Activated naive CD4-positive, alpha-beta T cell treated with anti-CD3 and anti-CD28 coated beads, Interleukin-2, amount 50 U/mL, for 72 hours (primary cell): ENCODE measurements at places on chromosomes 16 and 17. TPM values are rescaled to one million over a fixed set of nuclear protein-coding genes. Genes with fewer than 3 reads are reported as not detected.

Gene NPIPA7
- 3.9 TPM for total RNA-seq

Gene CCDC154
- 2.6 TPM for total RNA-seq

Gene BCO1
- total RNA-seq, result not detected

DNA sequence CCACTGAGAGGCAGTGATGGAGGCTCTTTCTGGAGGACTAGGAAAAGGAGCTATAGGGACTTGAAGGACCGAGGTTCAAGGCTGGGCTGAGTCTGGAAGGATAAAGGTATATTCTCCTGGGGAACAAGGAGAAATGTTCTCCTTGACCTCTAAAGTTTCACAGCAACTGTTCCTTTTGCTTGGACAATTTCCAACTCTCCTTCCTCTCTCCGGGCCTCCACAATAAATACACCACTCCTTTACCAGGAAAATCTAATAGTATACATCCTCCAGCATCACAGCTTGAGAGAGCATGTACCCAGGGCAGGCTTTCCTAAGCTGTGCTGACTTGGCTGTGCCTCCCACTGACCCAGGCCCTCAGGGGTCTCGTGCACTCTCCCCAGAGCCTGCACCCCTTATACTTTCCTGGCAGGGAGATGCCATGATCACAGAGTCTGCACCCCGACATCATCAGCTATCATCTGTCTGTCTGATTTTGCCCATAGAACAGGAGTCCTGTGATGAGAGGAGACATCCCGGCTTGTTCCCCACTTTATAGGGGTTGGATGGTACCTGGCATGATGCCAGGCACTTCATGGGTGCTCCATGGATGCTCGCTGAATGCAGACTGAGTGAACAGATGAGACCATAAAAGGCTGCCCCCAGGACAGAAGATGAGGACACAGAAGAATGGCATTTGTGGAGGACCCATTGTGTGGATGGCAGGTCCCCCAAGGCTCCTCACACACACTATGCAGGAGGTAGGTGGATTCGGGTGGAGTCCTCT, 582.6 kb upstream of the CDH5 start:
- no peak for DNase-seq

DNA sequence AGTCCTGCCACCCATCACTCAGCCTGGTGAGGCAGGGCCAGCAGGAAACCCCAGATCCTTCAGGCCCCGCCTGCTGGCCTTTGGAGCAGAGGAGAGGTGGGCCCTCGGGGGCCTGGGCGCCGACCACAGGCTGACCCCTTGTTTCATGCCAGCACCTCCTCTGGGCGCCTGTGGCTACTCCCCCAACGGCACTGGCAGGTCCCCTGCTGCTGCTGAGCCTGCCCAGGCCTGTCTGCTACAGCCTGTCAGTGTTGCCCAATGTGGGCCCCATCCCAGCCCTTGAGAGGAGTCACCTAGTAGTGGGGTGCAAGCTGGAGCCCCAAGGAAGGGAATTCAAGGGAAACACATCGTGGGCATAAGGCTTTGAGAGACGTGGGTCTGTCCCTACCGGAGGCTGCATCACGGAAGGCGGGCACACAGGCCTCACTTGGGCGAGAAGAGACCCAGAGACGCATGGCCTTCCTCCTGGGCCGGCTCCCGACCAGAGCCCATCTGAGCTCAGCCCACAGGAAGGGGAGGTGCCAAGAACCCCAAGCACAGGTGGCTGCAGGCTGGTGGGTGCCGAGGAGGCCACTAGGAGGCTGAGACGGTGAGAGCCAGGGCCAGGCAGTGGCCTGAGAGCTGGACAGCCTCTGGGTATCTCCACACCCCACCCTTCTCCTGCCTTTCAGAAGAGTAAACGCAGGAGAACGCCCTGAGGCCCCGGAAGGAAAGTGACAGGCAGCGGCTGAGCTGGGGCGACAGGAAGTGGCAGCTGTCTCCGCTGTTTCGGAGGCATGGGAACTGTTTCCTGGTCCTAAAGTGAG, 8.0 kb upstream of the FASN start:
- peak; percentile 82 for DNase-seq

GRCh38 chr17:73971127-73971526, 232.4 kb upstream of the RPL38 start:
- DNase-seq, result no peak

Gene TRAF7
- 67.7 TPM for total RNA-seq

Gene ICAM2
- 45.2 TPM for total RNA-seq

- no peak for DNase-seq
Observed at GRCh38 chr17:5667871-5668270, 83.6 kb upstream of the NLRP1 start.

DNA sequence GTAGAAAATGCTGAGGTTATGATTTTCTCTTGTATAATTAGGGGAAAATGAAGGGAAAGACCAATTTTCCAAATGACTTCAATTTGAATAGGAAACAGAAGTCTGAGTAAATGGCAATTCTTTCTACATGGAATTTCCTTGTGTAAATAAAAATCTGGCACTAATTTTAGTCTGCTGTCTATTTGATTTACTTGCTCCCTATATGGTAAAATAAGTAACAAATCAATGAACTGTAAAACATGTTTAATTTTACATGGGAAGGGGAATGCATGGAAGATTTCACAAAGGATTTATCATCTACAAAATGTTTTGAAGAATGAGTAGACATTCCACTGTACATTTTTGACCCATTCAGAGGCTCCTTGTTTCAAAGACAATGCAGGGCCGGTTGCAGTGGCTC, 811.6 kb upstream of the GOT2 start:
- no peak for DNase-seq

DNA sequence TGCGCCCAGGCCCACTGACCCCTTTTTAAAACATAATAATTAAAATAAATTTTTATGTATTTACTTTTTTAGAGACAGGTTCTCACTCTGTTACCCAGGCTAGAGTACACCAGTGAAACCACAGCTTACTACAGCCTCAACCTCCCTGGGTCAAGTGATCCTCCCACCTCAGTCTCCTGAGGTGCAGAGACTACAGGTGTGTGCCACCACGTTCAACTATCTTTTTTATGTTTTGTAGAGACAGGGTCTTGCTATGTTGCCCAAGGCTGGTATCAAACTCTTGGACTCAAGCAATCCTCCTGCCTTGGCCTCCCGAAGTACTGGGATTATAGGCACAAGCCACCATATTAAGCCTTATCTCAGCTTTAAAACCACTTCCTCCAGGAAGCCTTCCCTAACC, 56.1 kb upstream of the BCAR1 start:
- no peak for DNase-seq

Gene CHST4
- not detected for total RNA-seq

GRCh38 chr16:49776085-49776595, 79.8 kb downstream of the ZNF423 start:
- no peak for DNase-seq

DNA sequence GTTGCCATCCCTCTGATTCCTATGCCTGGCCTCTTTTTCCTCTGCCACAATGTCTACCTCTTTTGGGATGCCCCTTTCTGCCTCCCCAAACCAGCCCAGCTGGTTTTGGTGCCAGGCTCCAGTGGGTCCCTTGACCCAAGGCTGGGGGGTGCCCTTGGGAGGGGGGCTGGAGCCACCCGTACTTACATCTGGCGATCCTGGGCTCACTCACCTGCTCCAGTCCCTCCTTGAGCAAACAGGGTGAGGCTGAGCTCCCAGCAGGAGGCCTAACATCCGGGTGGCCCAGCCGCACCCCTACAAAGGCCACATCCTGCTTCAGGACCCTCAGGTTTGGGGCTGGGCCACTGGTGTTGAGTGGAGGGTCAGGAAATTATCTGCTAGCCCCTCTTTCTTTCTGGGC, 1.2 kb downstream of the ERN2 start:
- DNase-seq, result no peak

DNA sequence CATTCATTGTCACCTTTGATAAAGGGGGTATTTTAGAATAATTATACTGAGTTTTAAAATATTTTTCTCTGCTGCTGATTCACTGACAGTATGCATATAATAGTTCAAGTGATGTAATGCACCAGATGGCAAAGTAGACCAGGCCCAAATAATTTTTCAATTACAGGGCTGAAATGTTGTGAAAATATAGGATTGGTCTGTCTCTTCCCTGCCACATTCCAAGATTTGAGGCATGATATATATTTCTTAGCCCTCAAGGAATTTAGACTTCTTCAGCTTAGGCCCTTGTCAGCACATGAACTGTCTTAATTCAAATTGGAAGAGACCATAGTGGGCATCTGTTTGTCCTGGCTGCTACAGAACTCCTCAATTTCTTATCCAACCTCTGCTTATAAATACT, 39.2 kb upstream of the SLC12A3 start:
- no peak for DNase-seq

DNA sequence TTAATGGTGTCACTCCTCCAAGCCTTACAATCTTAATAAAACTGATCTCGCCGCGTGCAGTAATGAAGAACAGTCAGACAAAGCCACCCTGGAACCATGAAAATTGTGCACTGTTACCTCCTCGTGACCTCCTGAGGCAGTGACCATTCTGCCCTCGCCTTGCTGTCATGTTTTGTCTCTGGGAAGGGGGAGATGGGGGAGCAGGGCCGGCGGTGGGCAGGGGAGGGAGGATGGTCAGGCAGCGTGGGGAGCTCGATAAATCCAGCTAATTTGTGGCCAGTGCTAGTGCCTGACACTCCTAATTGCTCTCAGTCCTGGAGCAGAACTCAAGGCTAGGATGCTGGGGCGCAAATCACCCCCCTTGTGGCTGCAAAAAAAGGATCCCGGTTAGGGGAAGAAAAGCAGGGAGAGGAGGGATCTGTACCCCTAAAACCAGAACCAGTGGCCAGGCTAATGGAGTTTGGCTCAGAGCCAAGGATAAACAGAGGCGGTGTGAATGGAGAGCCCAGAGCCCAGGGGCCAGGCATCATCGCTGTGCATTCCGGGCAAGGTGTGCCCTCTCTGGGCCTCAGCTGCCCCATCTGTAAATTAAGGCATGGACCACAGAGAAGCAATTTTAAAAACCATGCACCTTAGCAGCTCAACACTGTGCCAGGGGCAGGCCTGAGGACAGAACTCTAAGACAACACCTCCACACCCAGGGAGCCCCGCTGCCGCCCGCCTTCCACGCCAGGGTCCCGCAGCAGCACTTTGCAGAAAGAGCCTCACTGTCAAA, 113.3 kb downstream of the ZNF423 start:
- DNase-seq, result no peak

DNA sequence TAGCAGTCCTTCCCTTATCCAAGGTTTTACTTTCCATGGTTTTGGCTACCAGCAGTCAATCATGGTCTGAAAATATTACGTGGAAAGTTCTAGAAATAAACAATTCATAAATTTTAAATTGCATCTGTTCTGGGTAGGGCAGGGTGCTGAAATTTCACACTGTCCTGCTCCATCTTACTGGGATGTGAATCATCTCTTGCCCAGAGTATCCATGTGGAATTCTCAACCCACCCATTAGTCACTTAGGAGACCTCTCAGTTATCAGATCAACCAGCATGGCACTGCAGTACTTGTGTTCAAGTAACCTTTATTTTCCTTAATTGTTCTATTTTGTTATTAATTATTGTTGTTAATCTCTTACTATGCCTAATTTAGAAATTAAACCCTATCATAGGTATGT, 202.8 kb upstream of the CPHXL start:
- DNase-seq, result no peak

Gene CPPED1
- total RNA-seq, result 16.4 TPM

- DNase-seq, result no peak
Observed at GRCh38 chr17:56113486-56113885, 39.8 kb upstream of the ANKFN1 start.

Gene CACNA1H
- 1.7 TPM for total RNA-seq

Gene RAB40B
- 2.8 TPM for total RNA-seq

- no peak for DNase-seq
Observed at GRCh38 chr16:55513616-55514015, 4.7 kb downstream of the LPCAT2 start.

Gene KCNJ16
- total RNA-seq, result not detected

Gene PDE6G
- total RNA-seq, result 8.1 TPM

Gene SPHK1
- 11.9 TPM for total RNA-seq

DNA sequence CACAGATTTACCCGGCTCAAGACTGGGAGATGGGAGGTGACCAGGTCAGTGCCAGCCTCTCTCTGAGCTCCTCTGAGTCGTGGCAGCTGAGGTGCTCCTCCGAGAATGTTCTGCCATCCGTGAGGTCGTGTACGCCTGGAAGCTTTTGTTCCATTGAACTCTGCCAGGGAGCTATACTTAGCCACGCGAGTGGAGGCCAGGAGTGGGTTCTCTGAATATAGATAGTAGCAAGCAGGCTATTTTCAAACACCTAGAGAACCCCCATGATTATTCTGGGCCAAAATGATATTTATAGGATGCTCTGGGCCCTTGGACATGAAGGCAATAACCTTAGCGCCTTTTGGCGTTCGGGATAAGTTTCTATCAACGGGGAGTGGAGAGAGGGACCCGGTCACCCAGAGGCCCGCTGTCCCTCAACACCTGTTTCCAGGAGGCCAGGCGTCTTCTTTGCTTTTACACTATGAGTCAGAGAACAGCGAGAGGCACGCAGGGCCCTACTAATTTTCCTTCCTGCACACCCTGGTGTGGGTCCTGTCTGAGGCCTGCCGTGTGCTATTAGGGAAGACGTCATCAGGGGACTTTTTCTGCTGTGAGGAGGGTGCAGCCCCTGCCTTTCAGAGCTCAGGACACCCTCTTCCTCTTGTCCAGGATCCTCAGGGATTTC, 11.0 kb upstream of the MVD start:
- DNase-seq, result no peak

DNA sequence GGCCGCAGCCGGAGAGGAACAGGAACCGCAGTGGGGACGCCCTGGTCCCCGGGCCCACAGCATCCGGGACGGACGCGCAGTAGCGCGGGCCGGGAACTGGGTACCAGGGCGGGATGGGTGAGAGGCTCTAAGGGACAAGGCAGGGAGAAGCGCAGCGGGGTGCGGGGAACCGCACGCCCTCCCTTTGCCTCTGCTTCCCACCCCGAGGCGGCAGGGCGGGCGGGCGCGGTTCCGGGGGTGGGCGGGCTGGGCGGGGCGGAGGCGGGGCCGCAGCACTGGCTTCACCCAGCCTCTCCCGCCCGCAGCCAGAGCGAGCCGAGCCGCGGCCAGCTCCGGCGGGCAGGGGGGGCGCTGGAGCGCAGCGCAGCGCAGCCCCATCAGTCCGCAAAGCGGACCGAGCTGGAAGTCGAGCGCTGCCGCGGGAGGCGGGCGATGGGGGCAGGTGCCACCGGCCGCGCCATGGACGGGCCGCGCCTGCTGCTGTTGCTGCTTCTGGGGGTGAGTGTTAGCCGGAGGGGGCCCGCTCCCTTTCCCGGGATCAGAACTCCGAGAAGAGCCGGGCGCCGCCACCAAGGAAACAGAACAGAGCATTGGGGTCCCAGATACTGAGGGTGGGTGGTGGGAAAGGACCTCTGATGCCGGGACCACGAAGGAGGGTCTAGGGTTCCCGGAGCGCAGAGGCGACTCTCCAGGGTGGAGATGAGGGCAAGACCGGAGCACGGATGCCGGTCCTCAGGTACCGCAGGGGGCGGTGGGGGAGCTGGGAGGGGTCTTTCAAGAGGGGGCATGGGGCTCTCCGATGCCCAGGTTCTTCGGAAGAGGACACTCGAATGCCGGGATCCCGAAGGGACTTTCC, at the start of gene NGFR:
Gene NGFR, plus strand, starts transcription at position 308 of the 856 bp plus-strand sequence. Its CDS starts 125 bp downstream, at position 433.
- DNase-seq, result peak; percentile 41

DNA sequence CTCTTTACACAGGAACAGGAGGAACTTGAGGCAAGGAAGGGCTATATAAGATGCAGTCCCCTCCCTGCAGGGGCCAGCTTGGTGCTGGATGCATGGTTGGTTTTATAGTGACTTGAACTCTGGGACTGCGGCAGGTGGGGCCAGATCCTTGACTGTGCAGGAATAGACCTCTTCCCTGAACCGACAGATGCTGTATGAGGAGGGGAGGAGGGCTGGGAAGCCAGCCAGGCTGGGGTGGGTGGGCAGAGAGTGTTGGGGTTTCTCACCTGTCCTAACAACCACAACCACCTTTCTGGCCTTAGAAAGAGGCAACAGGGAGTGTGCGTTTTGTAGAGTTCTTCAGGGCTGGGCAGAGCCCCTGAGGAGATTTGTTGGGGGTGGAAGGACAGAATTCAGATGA, 798.1 kb downstream of the KCNJ18 start:
- no peak for DNase-seq

- no peak for DNase-seq
Observed at GRCh38 chr17:20896153-20896649, 146.6 kb downstream of the USP22 start.
